ENCODE measurements at places on chromosomes 7 and 10. TPM values are rescaled to one million over a fixed set of nuclear protein-coding genes. Genes with fewer than 3 reads are reported as not detected.
A peak's percentile ranks its signal among the peaks of the same experiment; 100 is the strongest.

DNA sequence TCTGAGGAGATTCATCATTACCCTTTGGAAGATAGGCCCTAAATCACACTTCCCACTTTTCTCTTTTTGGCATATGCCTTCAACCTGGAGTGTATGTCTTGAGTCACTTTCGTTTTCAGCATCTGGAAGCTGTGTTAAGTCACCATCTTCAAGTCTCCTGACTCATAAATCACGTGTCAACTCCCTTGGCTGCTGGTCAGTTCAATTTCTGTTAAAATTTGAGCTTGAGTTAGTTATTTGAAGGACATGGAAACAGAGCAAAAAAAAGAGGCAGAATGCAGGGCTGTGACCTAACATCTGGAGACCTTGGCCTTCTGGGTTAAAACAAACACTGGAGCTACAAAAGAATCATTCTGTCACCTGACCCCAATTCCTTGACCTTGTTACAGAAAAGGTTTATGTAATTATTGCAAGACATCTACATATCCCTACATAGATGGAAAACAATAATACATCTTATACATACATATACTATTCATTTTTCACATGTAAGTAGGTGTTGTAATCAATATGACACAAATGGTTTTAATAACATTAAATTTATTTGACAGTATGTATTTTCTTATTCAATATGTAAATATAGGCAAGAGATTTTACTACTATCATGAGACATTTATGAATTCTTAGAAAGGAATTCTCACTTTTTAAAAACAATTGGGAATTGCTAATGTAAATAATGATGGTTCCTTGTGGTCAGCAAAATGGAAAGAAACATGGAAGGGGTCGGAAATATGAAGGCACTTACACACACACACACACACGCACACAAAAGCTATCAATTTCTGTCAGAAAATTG is 169.7 kb upstream of the PHYHIPL start:
- DNase-seq = peak; percentile 76

- no peak for DNase-seq
These were observed 279.9 kb upstream of the PPP2R2D start for GRCh38 chr10:131620904-131621303.

MSS51 gene
- 1.4 TPM for total RNA-seq

CCDC3 gene
- total RNA-seq = 3.2 TPM

CEP55 gene
- 102 TPM for total RNA-seq
